ENCODE measurements at places on chromosomes 3 and 15.

DNA sequence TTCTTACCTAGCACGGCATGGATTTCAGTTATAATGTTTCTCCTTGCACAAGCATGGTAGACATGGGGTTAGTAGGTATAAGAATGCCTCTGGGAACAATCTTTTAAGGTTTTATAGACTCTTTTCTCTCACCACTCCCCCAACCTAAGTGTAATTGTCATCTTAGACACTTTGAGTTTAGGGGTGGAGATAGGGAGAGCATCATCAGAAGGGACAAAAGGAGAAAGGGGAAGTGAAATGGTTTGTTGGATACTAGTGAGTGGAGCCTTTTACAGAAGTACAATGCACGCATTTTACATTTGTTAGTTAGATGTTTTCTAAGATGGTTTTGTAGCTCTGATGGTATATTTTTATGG lies 189.2 kb downstream of the TP63 start:
- no peak for DNase-seq

GRCh38 chr3:46935168-46935858 lies 41.2 kb downstream of the CCDC12 start:
- DNase-seq, result no peak

GRCh38 chr3:127606981-127607595 lies 8.9 kb downstream of the MCM2 start:
- DNase-seq, result no peak

- DNase-seq, result no peak
These were observed 244.3 kb downstream of the NR2F2 start for GRCh38 chr15:96574782-96575181.

GRCh38 chr15:84586696-84587095 lies 14.1 kb upstream of the ZSCAN2 start:
- DNase-seq, result no peak

- no peak for DNase-seq
These were observed 60.7 kb downstream of the ABI3BP start for GRCh38 chr3:100932491-100932890.

DNA sequence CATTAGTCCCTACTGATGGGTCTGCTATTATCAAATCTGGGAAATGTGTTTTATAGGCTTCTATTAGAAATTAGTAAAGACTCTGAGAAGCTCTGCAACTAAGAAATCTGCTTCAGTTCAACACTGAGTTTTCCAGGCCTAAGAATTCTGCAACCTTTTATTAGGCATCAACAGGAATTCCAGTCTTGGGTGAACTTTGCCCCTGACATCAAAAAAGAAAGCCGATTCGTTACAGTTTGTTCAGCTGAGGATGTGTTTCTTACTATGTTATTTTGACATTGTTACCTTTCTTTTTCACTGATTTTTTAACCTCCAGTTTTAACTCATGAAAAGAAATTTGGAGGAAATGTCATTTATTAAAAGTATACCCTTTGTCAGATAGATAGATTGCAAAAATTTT lies 131.5 kb upstream of the KCNH8 start:
- DNase-seq, result no peak

DNA sequence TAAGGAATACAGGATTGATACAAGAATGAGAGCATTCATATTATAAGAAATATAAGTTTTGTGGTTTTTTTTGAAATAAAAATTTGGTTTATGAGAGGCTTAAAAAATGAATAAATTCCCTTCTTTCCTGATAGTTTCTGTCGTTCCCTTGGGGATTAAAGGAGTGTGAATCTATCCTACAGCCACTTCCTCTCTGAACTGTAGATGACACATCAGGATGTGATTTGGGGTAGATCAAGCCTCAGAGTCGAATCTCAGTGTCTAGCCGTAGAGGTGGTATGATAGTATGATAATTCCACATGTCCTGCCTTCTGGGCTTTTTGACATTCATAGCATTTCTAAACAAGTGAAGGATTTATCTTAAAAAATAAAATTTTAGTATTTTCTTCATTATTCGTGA lies 343.1 kb downstream of the LPP start:
- no peak for DNase-seq

GRCh38 chr3:2944628-2945027 lies 165.5 kb downstream of the IL5RA start:
- no peak for DNase-seq

DNA sequence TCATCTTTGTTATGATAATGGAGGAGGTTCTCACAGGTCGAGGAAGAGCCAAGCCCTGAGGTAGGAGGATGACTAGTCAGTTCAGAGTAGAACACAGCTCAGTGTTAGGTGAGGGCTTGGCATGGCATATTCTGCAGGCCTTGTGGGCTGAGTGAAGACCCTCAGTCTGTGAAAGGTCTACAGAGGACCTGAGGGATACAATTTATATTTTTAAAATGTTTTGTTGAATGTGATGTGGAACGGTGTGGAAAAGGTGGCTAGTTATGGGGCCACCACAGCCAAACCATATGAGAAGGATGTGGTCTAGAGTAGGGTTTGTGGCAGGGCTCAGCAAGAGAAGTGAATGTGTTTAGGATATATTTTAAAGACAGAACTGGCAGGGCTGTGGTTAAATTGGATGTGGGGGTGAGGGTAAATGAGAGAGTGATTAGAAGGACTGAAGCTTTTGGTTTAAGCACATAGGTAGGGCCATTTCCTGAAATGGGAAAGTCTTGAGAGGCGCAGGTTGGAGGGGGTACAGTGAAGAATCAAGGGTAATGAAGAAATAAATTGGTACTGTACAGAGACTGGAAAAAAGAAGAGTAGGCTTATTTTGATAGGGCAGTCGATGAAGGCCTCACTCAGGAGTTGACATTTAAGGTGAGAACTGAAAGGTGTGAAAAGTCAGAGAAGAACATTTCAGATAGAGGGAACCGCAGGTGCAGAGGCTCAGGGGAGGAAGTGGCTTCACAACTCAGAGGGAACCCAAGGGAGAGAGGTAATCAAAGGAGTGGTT lies 60.5 kb downstream of the SPTSSB start:
- no peak for DNase-seq

DNA sequence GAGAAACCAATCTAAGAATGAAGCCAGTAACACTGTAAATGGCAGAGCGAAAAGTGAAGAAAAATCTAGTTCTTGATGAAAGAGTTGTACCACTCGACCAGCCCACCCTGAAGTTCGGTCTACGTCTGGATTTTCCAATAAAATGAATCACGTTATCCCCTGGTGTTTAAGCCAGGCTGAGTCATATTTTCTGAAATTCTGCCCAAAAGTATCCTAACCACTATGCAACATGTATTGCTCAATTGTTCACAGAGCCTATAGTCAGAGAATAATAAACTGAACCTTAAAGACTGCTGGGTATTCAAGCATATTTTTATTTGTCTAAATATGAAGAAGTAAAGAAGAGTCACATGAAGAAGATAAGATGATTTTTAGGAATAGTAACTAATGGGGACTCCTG lies 245.7 kb downstream of the FGF12 start:
- DNase-seq, result no peak

GRCh38 chr3:185093116-185093515 lies 59.7 kb downstream of the C3orf70 start:
- no peak for DNase-seq

DNA sequence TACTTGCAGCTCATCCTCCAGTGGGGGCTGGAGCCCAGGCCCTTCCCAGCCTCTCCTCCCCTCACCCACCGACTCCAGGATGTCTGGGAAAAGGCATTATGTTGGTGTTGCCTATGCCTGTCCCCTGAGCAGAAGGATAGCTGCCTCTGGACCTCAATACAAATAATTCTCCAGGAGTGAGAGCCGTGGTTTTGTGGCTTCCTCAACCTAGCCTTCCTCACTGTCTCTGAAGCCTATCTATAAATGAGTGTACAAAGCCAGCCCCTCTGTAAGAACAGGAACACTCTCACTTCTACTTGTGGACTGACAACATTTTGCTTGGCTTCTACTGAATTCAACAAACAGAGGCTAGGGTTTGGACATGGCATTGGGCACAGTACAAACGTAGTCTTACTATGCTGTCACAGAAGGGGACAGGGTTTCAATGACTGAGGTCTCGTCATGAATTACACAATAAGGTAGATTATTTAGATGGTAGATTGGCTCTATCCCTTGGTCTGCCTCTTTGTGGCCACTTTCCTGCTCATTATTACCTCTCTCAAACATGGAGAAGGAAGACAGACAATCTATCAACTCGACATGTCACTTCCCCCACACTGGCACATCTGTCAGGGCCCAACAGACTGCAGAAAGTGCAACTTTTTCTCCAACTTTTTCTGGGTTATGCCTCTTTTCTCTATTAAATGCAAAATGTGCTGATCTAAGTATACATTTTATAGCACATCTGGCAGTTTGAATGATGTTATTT lies 82.8 kb upstream of the MEX3B start:
- DNase-seq, result no peak

DNA sequence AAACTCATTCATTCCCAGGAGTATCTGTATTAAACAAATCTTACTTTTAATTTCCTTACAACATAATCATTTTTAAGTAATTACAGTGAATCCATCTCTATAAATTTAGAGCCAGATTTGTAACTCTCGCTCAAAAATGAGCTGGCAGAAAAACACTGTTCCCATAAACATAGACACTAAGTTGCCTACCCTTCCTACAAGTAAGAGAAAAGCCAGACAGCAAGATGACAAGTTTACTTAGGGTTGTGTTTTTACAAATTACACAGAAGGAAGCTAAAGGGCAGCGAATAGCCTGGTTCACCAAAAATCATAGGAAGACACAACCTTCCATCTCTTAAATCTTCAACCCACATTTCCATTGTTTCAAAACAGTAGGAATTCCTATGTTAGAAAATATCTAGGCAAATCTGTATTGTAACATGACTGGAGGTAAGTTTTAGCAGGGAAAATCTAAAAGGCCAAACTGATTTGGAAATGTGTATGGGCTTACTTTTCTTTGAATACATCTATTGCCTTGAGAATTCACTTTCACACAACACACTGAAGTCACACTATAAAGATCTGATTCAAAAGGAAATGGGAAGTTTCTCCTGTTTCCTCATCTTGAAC lies 21.7 kb downstream of the HERC1 start:
- no peak for DNase-seq

- DNase-seq, result no peak
These were observed 52.0 kb upstream of the CTSH start for GRCh38 chr15:78996894-78997275.

GRCh38 chr3:14370720-14371572 lies 31.5 kb upstream of the SLC6A6 start:
- DNase-seq, result no peak

DNA sequence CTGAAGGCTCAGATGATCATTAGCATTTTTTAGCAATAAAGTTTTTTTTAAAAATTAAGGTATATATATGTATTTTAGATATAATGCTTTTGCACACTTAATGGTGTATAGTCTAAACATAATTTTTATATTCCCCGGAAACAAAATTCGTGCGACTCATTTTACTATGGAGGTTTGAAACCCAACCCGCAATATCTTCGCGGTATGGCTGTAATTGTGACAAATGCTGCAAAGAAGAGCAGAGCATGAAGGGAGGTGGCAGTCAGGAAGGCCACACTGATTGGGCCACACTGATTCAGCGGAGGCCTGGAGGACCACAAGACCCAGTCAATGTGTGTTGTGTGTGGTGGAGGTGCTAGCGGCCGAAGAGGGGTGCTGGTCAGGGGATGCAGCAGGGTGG lies 4.5 kb upstream of the CYP8B1 start:
- DNase-seq, result no peak

GRCh38 chr3:81500039-81500438 lies 261.4 kb downstream of the GBE1 start:
- no peak for DNase-seq

DNA sequence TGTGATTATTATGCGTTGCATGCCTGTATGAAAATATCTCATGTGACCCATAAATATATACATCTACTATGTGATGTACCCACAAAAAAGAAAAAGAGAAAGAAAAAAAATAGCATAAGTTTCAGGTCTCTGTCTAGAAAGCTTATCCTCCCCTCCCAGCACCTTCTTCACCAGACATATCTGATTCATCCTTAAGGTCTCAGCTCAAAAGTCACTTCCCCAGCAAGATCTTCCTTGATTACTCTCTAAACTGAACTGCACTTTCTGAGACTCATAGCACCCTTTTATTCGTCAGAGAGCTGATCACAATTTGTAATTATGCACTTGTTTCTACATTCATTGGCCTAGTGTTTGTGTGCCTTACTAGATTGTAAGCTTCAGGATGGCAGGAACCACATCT lies 11.1 kb upstream of the PTPN9 start:
- DNase-seq, result no peak

DNA sequence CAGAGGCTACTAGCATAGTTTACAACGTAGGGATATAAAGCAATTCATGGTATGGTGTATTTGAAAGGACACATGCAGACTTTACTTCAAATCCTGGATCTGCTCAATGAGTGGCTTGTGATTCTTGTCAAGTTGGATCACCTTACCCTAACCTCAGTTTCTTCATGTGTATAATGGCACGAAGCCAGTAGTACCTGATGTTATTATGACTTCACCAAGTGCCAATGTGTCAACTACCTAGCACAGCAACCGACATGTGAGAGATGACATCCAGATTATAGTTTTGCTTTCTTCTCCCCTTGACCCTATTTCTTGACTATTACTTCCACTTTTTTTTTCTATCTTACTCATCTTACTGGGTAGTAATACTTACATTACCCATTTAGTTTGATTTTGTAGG lies 304.5 kb downstream of the RBMS3 start:
- DNase-seq, result no peak

DNA sequence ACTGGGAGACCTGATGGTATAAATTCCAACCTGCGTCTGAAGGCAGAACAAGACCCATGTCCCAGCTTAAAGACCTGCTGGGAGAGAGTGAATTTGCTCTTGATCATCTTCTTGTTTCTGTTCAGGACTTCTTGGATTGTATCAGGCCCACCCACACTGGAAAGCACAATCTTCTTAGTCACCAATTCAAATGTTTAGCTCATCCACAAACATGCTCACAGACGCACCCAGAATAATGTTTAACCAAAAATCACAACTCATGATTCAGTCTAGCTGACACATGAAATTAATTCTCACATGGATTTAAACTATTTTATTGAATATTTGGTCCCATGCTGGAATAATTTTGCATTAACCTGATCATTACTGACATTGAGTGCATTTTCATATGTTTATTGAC lies 37.8 kb upstream of the GOLGA6L2 start:
- DNase-seq, result no peak
